Fibroblast of skin of abdomen (primary cell): ENCODE measurements at places on chromosomes 7 and 10.

DNA sequence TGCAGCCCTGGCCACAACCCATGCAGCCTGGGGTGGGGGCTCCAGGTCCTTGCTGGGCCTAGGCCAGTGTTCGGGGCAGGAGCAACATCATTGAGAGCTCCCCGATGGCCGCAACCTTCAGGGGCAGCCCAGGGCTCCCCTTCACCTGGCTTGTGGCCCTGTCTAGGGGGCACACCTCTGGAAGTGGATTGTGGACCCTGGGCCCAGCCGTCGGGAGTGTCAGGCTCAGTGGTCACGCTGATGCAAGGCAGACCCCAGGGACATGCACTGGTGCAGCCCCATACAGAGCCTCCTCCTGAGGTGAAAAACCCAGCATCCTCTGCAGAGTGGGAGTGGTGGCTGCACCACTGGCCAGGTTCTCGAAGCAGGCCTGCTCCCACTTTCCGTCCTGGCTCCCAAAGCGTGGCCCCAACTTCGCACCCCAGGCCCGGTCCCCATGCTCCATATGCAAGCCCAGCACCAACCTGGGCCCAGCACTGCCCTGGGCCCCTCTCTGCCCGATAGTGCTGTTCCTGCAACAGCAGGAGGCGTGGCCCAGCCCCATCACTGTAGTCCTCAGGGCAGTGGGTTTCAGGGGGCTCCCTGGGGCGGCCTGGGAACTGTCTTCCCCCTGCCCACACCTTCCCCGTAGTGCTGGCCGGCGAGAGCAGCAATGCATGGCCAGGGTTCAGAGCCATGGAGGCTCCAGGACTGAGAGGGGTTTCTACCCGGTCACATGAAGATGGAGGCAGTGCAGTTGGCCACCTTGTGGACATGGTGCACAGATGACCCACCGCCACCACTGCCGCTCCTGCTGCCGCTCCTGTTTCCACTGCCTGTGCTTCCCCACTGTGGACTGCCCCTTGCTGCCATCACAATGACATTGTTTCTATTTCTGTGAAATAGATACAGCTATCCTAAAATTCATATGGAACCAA is 303.9 kb upstream of the NRG3 start:
- no peak for DNase-seq

- DNase-seq: no peak
Measured at GRCh38 chr10:78889536-78890063, 179.2 kb upstream of the ZMIZ1 start.

DNA sequence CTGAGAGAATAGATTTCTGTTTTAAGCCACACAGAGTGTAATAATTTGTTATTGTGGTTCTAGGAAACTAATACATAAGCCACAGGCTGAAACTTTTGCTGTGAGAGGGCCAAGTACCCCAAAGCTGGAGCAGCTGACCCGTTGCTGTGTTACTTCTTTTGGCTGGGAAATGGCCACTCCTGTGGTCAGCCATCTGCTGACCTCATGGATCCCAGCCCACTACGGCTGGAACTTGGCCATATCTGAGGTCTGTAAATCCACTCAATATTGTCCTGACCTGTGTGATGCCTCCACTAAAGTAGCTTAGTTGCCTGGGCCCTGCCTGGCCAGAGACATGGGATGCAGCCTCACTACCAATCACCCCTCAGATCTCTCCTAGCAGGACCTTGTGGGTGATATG is 17.4 kb upstream of the LOXL4 start:
- DNase-seq: no peak

GRCh38 chr10:67807855-67808456 is 30.0 kb downstream of the DNAJC12 start:
- no peak for DNase-seq

DNA sequence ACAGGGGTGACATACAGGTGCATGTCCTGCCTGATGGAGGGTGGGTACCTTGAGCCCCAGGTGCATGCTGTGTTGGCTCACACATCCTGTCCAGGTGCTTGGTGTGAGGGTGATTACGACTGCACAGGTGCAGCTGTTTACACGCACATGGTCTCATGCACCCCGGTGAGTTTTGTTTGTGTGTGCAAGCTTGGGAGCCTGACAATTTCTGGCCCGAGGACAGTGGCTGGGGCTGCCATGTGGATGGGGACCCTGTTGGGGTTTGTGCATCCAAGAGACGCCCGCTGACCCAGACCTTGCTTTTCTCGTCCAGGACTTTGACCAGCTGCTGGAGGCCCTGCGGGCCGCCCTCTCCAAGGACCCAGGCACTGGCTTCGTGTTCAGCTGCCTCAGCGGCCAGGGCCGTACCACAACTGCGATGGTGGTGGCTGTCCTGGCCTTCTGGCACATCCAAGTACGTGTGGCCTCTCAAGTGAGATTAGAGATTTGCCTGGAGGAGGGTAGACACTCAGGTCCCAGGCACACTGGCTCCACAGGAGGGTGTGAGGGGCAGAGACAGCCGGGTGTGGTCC is 61.7 kb downstream of the PRF1 start:
- no peak for DNase-seq

DNA sequence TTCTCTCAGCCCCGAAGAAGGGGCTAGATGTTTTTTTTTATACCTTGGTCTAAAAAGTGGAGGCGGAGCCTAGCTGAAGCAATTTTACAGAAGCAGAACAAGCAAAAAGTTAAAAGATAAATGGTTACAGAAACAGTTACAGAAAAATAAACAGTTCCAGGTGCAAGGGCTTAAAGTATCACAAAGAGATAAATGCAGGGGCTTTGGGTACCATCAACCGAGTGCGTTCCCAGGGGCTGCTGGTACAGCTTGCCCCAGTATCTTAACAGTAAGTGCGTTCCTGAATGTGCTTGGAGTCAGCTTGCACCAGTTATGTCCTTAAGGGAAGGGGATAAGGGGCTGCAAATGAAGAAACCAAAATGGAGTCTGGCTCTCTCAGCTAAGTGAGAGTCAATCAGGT is 173.9 kb upstream of the MBL2 start:
- no peak for DNase-seq

DNA sequence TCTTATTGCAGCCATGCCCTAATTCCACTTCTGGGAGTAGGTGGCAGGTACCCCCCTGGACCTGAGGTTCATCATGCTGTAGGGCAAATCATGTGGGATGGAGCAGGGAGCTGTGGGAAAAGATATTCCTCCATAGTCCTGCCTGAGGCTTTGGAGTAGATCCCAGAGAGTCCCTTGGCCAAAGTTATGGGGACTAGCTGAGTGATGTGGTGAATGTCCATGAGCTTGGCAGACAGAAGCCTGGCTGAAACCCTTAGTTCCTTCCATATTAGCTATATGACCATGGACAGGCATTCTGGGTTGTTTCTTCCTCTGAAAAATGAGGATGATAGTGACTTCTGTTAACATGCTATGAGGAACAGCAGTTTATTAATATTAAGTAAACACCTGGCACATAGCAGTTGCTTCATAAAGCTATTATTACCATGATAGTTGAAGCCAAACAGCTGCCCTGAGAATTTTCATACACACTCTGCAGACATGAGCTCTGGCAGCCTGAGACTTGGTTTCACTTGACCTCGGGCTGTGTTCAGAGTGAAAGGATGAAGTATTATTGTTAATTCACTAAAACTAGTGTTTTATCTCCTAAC is 15.0 kb upstream of the IMPDH1 start:
- no peak for DNase-seq

GRCh38 chr7:47537716-47538675 is 43.9 kb downstream of the TNS3 start:
- DNase-seq: peak; percentile 83
